RWPE2 (cell line): ENCODE measurements at places on chromosomes 7 and 10.

- no peak for DNase-seq
- H3K4me3 ChIP-seq, result no peak overlapping the region
- no peaks in the 10 kb centered on the region for H3K36me3 ChIP-seq
- H3K27me3 ChIP-seq, result no peaks in the 10 kb centered on the region
- H3K27ac ChIP-seq, result no peak overlapping the region
- no peaks in the 10 kb centered on the region for H3K4me1 ChIP-seq
Measured at GRCh38 chr10:11209830-11210181, 192.1 kb downstream of the CELF2 start.

- no peak for DNase-seq
- no peaks in the 10 kb centered on the region for H3K4me1 ChIP-seq
- H3K4me3 ChIP-seq, result no peak overlapping the region
- H3K27me3 ChIP-seq, result no peaks in the 10 kb centered on the region
- no peak overlapping the region for H3K27ac ChIP-seq
Measured at GRCh38 chr7:37084303-37084702, 360.0 kb upstream of the AOAH start.

GRCh38 chr10:102235598-102235920 lies 5.8 kb downstream of the PITX3 start:
- no peak overlapping the region for H3K4me3 ChIP-seq
- H3K27ac ChIP-seq, result no peak overlapping the region
- H3K36me3 ChIP-seq, result no peaks in the 10 kb centered on the region
- H3K27me3 ChIP-seq, result peaks cover 14% of the 10 kb centered on the region
- no peak for DNase-seq

- H3K27ac ChIP-seq, result no peak overlapping the region
- no peaks in the 10 kb centered on the region for H3K27me3 ChIP-seq
- peaks cover 14% of the 10 kb centered on the region for H3K4me1 ChIP-seq
- no peak for DNase-seq
- no peak overlapping the region for H3K4me3 ChIP-seq
Measured at GRCh38 chr7:123555484-123555883, 2.1 kb downstream of the NDUFA5 start.

- H3K4me1 ChIP-seq, result no peaks in the 10 kb centered on the region
- H3K4me3 ChIP-seq, result no peak overlapping the region
- DNase-seq, result no peak
- H3K36me3 ChIP-seq, result no peaks in the 10 kb centered on the region
- H3K27me3 ChIP-seq, result peaks cover 22% of the 10 kb centered on the region
- H3K27ac ChIP-seq, result no peak overlapping the region
Measured at GRCh38 chr7:82029236-82029913, 259.5 kb upstream of the HGF start.

- peak; percentile 56 for DNase-seq
- no peaks in the 10 kb centered on the region for H3K36me3 ChIP-seq
- no peak overlapping the region for H3K4me3 ChIP-seq
- no peaks in the 10 kb centered on the region for H3K4me1 ChIP-seq
Measured at GRCh38 chr10:49612513-49613164, 1.2 kb upstream of the CHAT start.

DNA sequence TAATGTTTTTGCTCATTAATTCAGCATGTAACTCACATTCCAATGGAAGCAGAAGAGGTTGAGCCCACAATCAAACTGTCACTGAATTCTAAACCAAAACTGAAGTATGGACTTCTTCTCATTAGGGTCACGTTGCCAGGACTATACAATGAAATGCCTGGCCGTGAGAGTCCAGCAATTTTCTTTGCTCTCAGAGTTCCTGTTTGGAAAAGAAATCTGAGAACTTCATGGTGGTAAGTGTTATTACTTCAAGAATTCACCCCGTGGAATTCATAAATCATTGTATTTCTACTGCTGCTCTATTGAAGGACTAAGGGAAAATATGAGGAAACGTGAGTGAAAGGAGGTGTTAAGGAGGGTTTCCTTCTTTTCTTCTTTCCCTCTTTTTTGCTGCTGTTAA lies 441.8 kb upstream of the AKR1E2 start:
- no peaks in the 10 kb centered on the region for H3K4me1 ChIP-seq
- H3K27ac ChIP-seq, result no peak overlapping the region
- H3K27me3 ChIP-seq, result no peaks in the 10 kb centered on the region

DNA sequence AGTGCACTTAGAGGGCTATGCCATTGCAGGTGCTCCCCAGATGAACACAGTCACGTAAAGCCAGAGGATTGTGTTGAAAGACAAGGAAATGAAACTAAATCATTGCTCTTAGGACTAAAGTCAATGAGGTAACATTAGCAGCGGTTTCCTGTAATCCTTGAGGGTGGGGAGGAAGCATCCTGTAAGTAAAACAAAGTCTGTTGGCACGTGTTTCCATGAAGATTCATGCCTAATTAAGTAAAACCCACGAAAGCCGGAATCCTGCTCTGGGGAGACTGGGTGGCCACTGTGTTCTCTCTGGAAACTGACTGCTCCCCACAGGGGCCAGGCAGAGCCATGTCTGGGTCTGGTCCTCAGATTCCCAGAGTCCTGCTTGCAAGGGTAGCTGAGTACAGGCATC lies 18.3 kb downstream of the STEAP1B start:
- no peak for DNase-seq
- H3K4me3 ChIP-seq, result no peak overlapping the region
- H3K27ac ChIP-seq, result no peak overlapping the region

DNA sequence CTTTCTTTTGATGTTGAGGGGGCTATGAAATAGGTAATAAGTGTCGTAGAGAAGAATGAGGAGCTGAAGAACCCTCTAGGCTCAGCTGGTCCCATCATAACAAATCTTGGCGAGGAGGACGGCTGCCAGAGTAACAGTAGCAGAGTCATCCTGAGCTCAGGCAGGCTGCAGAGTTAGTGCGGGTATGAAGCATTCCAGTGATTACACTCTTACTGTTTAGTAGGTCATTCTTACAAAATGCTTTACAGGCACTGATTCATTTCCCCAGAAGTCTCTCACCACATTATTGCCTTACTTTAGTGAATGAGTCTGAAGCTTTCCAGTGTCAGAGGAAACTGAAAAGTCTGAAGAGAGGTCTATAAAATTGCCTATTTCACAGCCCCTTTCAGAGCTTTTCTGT lies 43.9 kb upstream of the GPR158 start:
- no peaks in the 10 kb centered on the region for H3K36me3 ChIP-seq
- no peaks in the 10 kb centered on the region for H3K27me3 ChIP-seq
- H3K4me3 ChIP-seq, result no peak overlapping the region
- no peak for DNase-seq

GRCh38 chr10:132493246-132493755 lies 44.3 kb upstream of the INPP5A start:
- no peaks in the 10 kb centered on the region for H3K4me1 ChIP-seq
- no peaks in the 10 kb centered on the region for H3K27me3 ChIP-seq
- H3K27ac ChIP-seq, result no peak overlapping the region
- H3K4me3 ChIP-seq, result no peak overlapping the region
- peak; percentile 57 for DNase-seq
- H3K36me3 ChIP-seq, result no peaks in the 10 kb centered on the region

- H3K36me3 ChIP-seq, result peaks cover 74% of the 10 kb centered on the region
- peaks cover 51% of the 10 kb centered on the region for H3K4me1 ChIP-seq
- peak overlapping the region; percentile 99 for H3K27ac ChIP-seq
- H3K4me3 ChIP-seq, result no peak overlapping the region
- H3K27me3 ChIP-seq, result no peaks in the 10 kb centered on the region
Measured at GRCh38 chr10:93445097-93445960, 36.8 kb downstream of the MYOF start.

- no peak overlapping the region for H3K4me3 ChIP-seq
- no peaks in the 10 kb centered on the region for H3K36me3 ChIP-seq
- DNase-seq, result no peak
- no peaks in the 10 kb centered on the region for H3K27me3 ChIP-seq
Measured at GRCh38 chr10:20407357-20407756, 489.8 kb downstream of the NEBL start.

GRCh38 chr7:26413007-26413691 lies 121.5 kb downstream of the SNX10 start:
- H3K4me3 ChIP-seq, result no peak overlapping the region
- no peak for DNase-seq
- H3K27ac ChIP-seq, result no peak overlapping the region
- no peaks in the 10 kb centered on the region for H3K36me3 ChIP-seq
- no peaks in the 10 kb centered on the region for H3K4me1 ChIP-seq

- no peaks in the 10 kb centered on the region for H3K4me1 ChIP-seq
- no peak overlapping the region for H3K4me3 ChIP-seq
- DNase-seq, result no peak
Measured at GRCh38 chr10:14581553-14582321, 193.0 kb downstream of the FAM107B start.

GRCh38 chr7:82616059-82616728 lies 172.6 kb upstream of the CACNA2D1 start:
- H3K36me3 ChIP-seq, result no peaks in the 10 kb centered on the region
- no peak overlapping the region for H3K4me3 ChIP-seq
- H3K27ac ChIP-seq, result no peak overlapping the region
- H3K27me3 ChIP-seq, result no peaks in the 10 kb centered on the region
- DNase-seq, result no peak

DNA sequence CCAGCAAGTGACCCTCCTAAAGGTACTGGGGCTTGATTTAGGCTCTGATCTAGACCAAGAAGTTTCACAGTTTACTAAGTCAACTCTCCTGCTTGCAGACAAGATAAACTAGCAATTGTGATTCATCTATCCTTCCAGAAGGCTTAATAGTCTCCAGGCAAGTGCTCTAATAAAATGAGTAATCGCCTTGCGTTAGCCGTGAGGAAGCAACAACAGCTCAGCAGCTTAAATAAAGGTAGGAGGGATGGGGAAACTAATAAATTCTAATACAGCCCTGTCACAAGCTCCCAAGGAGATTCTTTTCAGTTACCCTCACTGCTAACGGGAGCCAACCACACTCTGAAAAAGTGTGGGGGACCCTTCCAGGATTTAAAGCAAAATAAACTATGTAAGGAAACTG lies 48.4 kb downstream of the FRMD4A start:
- DNase-seq, result no peak
- H3K4me1 ChIP-seq, result no peaks in the 10 kb centered on the region
- H3K36me3 ChIP-seq, result no peaks in the 10 kb centered on the region
- H3K27ac ChIP-seq, result no peak overlapping the region
- H3K27me3 ChIP-seq, result no peaks in the 10 kb centered on the region

DNA sequence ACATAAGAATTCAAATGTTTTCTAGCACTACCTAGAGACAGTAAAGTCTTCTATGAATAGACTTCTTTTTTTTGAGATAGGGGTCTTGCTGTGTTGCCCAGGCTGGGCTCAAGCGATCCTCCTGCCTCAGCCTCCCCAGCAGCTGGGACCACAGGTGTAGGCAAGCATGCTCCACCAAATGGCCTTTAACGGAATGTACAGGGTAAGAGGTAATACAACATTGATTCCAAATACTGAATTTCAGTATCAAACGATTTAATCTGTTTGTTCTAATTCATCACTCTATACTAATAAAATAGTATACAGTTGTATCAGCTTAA lies 55.8 kb upstream of the NCAPG2 start:
- no peak for DNase-seq
- peaks cover 7% of the 10 kb centered on the region for H3K4me1 ChIP-seq
- no peak overlapping the region for H3K4me3 ChIP-seq
- no peak overlapping the region for H3K27ac ChIP-seq
- peaks cover 93% of the 10 kb centered on the region for H3K36me3 ChIP-seq
- H3K27me3 ChIP-seq, result no peaks in the 10 kb centered on the region

GRCh38 chr10:45558425-45558824 lies 114.1 kb downstream of the ZFAND4 start:
- no peak overlapping the region for H3K4me3 ChIP-seq
- H3K27ac ChIP-seq, result no peak overlapping the region
- H3K27me3 ChIP-seq, result no peaks in the 10 kb centered on the region
- H3K4me1 ChIP-seq, result no peaks in the 10 kb centered on the region
- H3K36me3 ChIP-seq, result no peaks in the 10 kb centered on the region
- no peak for DNase-seq

GRCh38 chr10:92832121-92832520 lies 16.2 kb upstream of the EXOC6 start:
- H3K4me3 ChIP-seq, result no peak overlapping the region
- peaks cover 4% of the 10 kb centered on the region for H3K4me1 ChIP-seq
- H3K36me3 ChIP-seq, result no peaks in the 10 kb centered on the region
- no peaks in the 10 kb centered on the region for H3K27me3 ChIP-seq
- no peak for DNase-seq
- H3K27ac ChIP-seq, result no peak overlapping the region
